ENCODE measurements at places on chromosomes 13 and 19.

- no peak for DNase-seq
Observed at GRCh38 chr13:28626266-28626665, 32.7 kb upstream of the POMP start.

- no peak for DNase-seq
Observed at GRCh38 chr19:38617283-38617763, 430 bp downstream of the MAP4K1 start.

DNA sequence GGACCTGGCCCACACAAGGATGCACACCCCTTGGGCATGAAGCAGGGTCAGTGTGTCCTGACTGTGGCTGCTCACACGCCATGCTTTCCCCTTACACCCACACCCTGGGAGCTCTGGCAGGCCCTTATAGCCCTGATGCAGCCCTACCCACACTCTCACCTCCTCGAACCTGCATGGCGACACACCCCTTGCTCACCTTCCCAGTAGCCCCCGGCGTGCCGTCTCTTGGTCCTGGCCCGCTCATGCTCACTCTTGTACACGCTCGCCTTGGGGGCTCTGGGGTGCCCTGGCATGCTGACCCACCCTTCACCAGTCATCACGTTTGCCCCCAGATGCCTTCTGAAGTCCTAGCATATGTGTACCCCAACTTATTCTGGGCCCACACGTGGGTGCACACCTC, 56.1 kb downstream of the MAP4K1 start:
- no peak for DNase-seq

DNA sequence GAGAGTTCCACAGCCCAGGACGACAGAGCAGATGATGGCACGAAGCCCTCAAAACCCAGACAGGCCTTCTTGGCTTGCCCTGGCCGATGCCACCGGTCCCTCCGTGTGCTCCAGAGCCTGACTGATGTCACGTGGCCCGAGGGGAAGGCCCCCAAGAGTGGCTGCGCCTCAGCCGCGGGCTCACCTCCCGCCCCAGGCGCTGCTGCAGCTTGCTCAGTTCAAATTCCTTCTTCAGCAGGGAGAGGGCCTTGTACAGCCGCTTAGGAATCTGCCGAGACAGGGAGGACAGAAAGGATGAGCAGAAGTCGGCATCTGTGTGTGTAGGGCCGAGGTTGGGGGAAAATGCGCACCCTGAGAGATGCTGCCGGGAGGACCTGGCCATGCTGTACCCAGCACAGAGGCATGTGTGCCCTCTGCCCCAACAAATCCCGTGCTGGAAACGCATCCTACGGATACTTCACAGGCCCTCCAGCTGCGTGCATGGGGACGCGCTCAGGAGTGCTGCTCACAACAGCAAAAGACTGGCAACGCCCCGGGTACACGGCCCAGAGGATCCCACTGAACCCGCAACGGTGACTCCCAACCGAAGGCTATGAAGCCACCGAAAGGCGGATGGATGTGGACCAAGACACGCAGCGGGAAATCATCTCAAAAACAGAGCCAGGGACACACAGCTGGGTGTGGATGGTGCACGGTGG, 12.9 kb downstream of the LONP1 start:
- no peak for DNase-seq

GRCh38 chr13:53382008-53382407, 353.4 kb downstream of the OLFM4 start:
- no peak for DNase-seq

GRCh38 chr13:73985783-73986182, 148.4 kb downstream of the KLF12 start:
- no peak for DNase-seq

DNA sequence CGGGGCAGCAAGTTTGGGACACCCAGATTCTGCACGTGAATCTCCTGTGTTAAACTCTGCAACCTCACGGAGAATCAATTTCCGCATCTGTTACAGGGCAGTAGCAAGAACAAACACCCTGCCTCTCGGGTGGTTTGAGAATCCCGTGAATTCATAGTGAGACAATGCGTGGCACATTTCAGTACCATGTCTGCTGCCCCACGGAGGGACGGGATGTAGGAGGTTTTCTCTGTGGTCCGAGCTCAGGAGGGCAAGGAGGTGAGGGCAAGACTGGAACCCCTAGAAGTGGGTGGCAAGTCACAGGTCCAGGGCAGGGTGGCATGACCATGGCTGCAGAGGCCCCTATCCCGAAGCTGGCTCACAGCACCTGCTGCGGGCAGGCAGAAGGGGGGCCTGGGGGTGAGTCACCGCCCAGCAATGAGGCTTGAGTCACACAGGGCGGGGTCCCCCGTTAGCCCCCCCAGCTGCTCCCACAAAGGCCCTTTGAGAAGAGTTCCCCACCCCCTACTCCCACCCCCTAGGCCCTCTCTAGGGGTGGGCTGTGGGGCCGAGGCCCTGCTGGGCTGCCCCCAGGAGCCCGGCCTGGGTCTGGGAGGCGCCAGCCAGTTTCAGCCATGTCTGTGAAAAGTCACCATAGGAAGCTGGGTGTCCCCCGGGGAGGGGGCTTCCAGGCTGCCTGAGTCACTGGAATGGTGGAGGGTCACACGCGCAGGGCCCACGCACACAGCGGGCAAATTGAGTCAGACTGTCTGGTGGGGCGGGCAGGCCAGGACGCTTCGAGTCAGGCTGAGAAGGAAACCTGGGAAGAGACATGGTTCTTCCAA, 25.8 kb upstream of the NANOS3 start:
- DNase-seq, result no peak

DNA sequence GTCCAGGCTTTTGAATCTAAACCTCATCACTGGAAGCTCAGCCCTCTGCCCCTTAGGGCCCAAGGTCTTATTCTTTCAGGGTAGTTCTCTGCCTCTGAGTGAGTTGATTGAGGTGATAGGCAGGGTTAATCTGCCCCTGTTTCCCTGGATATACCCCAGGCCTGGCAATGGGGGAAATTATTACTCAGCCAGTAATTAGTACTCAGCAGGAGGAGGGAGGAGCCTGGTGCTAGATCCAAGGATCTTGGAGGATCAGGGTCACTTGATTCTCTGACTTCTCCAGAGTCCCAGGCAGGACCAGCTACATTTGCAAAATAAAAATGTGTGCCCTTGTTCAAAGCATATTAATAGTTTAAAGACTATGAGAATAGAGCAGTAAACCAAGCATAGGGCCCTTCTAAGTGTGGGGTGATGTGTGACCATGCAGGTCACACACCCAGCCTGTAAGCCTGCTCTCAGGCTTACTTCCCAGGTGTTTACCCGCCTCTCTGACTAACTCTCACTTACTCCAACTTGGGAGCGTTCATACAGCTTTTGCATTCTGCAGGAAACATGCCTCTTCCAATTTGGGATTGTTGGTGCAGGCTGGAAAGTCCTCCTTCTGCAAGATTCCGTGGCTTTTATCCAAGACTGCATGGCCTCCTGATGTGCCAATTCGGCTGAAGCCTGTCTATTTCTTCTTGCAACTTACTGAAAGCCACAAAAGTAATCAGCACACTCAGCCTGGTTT, 7.9 kb upstream of the STK24 start:
- no peak for DNase-seq

DNA sequence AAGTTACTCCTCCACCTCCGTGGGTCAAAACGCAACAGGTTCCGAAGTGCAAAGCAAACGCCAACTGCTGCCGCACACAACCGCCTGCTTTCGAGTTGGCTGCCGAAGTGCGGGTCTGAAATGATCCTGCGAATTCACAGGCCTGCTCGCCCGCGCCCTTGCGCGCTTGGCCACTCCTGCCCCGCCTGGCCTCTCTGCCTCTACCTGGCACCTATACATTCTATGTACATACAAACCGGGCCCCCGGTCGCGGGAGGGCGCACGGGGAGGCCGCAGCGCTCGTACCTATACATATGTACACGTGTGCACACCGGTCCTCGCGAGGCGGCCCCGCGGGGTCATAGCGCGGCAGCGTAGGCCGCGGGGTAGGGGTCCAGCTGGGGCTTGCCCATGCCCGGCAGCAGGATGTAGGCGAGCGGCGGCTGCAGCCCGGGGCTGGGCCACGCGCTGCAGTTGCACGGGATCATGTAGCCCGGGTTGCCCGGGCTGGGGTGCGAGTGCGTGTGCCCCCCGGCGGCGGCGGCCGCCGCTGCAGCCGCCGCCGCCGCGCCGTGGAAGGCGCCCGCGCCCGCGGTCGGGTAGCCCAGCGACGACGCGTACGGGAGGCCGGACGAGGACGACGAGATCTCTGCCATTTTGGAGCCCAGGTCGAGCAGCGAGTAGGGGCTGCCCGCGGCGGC, 1.3 kb downstream of the SOX21 start:
- no peak for DNase-seq

- no peak for DNase-seq
Observed at GRCh38 chr13:38670627-38671026, 16.2 kb upstream of the FREM2 start.

DNA sequence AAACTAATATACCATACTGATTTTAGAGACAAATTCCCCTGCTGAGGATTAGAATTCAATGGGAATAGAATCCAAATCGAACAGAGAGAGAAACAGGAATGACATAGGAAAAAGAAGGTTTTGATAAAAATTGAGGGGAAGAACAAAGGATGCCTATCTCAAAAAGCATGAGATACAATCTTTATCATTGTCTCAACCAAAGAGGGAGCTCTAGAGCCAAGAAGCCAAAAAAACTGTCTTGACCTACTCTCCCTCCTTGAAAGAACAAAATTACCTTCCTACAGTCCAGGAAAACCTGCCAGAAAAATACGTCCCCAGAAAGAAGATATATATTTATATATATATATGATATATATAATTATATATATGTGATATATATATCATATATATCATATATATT, 39.2 kb upstream of the MIR17HG start:
- no peak for DNase-seq

- no peak for DNase-seq
Observed at GRCh38 chr19:42402376-42403116, 12.4 kb upstream of the CNFN start.

GRCh38 chr19:14544977-14545715, 15.8 kb downstream of the TECR start:
- DNase-seq, result peak; percentile 52

GRCh38 chr13:109979228-109979627, 192.8 kb upstream of the IRS2 start:
- DNase-seq, result no peak

DNA sequence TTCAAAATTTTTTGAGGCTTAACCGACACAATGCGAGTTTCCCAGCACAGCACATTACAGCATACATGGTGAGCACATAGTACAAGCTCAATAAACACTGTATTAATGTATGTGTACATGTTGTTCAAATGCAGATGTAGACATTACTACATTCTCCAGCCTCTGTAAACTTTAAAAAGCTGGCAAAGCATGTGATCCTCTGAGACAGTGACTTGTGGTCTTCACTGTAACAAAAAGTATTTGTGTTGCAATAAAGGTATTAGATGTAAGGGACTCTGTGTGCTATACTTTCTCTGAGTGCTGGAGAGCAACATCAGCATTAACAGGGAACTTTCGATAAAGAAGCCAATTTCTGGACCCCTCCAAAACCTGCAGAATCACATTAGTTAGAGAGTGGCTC, 46.4 kb upstream of the ZNF254 start:
- DNase-seq, result no peak

GRCh38 chr13:19984430-19985218, 26.1 kb downstream of the ZMYM2 start:
- no peak for DNase-seq

DNA sequence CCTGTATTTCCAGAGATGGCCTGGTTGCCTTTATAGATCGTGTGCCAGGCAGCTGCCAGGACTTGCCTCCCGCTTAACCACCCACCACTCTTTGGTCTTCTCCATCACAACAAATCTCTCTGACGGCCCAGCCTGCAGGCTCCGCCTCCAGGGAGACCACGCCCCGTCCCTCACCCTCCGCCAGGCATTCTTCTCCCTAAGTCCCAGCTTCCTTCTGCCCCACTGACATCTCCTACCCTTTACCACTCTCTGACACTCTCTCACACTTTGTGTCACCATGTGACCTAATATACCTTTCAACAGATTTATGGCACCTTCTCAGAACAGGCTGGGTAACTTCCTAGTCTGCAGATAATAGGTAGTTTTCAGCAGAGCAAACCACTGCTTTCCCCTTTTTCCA, 95.1 kb downstream of the CAB39L start:
- DNase-seq, result no peak

DNA sequence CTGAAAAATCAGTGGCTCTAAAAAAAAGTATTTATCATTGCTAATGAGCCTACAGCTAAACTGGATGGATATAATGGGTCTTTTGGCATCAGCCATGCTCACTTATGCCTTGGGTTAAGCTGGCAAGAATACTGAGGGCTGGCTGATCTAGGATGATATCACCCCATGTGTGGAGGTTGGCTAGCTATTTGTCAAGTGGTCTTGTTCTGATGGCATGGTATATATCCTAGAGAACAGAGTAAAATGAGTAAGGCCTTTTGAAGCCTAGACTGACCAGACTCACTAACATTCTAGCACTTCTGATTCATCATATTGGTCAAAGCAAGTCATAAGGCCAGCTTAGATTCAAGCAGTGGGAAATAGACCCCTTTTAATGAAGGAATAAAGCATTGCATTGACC, 383.0 kb downstream of the SLITRK1 start:
- no peak for DNase-seq

DNA sequence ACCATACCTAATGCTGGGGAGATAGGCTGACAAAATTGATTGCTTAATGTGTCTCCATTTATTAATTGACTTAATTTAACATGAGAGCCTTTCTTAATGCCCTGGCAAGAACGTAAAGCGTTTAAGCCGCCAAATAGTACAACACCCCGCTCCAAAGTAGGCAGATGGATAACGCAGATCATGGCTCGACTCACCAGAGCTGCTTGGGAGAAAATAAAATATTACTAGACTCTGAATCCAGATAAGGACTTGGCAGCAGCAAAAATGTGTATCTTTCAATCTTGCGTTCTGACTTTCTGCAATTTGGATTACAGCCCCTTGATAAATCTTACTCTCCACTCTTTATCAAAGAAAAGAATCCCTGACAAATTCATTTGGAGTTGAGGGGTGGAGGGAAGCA, 403 bp upstream of the SIAH3 start:
- no peak for DNase-seq
